Activated CD8-positive, alpha-beta T cell treated with anti-CD3 and anti-CD28 coated beads for 36 hours (primary cell): ENCODE measurements at places on chromosomes 1 and 21.
A peak's percentile ranks its signal among the peaks of the same experiment; 100 is the strongest.

GRCh38 chr1:236541710-236542109 is 17.9 kb downstream of the LGALS8 start:
- no peak for DNase-seq

DNA sequence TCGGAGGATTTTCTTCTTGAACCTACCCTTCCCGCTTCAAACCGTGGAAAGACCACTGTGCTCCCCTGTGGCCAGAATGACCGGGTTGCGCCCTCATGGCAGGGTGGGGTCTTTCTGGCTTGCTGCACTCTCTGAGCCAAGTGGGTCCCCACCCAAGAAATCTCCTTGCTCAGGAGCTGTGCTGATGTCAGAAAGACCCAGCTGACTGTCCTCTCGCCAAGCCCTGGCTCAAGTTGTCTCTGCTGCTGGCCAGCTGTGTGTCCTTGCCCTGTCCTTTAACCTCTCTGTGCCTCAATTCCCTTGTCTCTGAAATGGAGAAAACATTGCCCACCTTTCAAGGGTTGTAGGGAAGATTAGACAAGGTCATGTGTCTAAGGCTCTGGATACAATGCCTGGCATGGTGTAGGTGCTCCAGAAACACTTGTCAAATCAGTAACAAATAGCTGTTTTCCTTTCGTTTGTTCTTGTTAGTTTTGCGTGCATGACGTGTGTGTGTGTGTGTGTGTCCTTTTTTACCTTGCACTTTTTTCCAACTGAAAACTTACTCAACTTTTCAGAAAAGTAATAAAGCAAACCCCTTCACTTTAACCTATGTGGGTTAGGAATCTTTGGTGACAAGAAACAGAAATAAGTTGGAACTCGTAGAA is 41.1 kb upstream of the RPL11 start:
- no peak for DNase-seq

DNA sequence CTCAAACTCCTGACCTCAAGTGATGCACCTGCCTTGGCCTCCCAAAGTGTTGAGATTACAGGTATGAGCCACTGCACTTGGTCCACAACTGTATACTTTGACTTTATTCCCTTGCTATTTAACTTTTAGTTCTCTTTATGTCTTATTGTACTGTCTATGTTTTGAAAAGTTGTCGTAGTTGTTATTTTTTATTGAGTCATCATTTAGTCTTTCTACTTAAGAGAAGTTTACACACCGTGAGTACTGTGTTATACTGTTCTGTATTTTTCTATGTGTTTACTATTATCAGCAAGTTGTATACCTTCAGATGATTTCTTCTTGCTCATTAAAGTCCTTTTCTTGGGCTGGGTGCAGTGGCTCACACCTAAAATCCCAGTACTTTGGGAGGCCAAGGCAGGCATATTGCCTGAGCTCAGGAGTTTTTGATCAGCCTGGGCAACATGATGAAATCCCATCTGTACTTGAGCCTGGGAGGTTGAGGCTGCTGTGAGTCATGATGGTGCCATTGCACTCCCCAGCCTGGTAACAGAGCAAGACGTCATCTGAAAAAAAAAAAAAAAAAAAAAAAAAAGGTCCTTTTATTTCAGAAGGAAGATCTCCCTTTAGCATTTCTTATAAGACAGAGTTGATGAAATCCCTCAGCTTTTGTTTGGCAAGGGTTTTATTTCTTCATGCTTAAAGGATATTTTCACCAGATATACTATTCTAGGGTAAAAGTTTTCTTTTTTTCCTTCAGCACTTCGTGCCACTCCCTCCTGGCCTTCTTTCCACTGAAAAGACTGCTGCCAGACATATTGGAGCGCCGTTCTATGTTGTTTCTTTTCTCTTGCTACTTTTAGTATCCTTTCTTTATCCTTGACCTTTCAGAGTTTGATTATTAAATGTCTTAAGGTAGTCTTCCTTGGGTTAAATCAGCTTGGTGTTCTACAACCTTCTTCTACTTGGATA is 47.6 kb downstream of the TNFSF18 start:
- DNase-seq: no peak

GRCh38 chr1:98119796-98120195 is 199.0 kb upstream of the DPYD start:
- no peak for DNase-seq

DNA sequence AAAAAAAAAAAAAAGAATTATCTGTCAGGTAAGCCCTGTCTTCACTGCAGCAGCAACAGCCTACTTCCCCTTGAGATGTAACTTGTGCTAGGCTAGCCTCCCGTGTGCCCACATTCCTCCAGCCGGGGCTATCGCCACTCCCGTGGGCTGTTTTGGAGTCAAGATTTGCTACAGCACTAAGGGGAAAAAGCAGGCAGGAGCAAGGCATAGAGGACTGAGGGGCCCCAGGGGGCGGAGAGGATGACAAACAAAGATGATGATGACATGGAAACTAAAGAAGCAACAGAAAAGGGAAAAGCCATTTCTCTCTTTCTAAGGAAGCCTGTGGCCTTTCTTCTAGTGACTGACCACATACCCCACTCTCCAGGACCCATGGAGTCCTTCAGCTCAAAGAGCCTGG is 1.9 kb downstream of the TNFAIP8L2 start:
- peak; percentile 88 for DNase-seq

GRCh38 chr1:204613636-204614035 is 71.9 kb downstream of the LRRN2 start:
- DNase-seq: no peak

DNA sequence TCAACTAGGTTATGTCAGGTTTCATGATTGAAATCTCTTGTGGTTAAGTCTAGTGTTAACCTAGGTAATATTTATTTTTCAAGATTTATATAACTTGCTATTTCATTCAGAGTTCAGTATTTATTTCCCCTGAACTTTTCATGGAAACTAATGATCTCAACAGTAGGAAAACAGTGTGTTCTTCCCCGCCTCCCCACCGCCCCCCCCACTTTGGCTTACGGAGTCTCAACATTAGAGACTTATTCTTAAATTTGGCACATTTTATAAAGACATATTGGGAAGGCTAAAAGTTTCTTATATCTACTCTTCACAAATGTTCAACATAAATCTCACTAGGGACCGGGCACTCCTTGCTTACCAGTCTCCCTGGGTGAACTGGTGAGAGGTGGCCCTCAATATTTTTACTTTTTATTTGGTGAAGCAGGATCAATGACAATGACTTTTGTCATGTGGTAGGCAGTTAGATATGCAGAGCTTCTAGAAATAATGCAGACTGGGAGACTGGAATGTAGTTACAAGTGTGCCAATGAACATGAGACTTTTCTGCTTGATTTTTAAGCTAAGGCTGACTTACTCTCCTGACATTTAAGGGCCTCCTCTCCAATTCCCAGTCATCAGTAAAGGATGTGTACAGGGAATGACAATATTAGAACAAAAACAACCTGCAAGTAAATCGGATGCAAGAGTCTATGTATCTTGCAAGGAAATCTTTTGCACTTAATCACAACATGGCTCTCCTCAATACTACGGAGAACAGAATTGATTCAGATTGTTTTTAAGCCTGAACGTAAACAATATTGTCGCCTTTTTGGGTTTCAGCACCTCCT is 1.7 kb upstream of the MAN1A2 start:
- no peak for DNase-seq

DNA sequence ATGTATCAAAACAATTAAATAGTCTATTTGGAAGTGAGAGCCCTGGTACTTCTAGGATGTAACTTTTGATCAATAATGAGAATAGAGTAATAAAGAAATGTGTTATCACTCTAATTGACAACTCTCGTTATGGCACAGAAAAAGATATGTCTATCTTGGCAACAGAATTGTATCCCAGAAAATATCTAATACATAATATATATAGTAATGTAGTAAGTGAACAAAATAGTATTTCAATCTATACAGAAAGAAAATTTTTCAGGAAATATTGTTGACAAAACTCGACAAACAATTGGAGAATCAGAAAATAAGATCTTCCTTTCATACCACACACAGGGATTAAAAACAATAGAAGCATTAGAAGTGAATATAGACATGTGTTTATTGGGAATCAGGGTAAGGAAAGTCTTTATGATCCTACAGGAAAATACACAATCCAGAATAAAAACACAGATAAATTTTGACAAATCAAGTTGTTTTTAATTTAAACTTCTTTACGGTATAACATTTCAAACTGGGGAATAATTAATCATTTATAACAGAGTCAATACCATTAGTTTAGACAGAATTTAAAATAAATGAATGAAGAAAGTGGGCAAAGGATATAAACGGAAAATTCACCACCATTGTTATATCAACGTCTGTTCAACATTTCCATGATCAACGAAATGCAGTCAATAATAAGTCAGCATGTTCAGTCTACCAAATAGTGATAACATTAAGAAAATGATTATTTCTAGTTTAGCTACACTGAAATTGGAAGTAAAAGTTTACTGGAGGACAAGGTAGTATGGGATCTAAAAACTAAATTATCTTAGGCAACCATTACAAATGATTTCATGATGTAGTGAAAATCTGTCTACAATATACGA is 1526.5 kb upstream of the TPTE start:
- no peak for DNase-seq

GRCh38 chr1:25989440-25990234 is 8.2 kb downstream of the PAFAH2 start:
- DNase-seq: no peak

DNA sequence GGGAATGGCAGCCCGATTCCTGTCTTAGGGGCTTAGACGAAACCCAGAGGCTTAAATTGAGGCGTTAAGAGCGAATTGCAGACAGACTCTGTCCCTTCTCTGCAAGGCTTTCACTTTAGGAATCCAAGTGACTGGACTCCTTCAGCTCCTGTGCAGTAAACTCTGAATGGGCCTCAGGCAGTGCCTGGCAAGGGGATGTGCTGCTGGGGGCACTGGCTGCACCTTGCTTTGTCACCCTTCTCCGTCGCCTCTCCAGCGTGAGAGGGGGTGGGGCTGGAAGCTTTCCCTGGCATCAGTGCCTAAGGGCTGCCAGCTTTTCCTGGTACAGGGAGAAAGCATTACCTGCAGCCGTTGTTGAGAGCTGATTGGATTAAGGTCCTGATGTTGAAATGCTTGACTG is 39.9 kb upstream of the NFASC start:
- no peak for DNase-seq

DNA sequence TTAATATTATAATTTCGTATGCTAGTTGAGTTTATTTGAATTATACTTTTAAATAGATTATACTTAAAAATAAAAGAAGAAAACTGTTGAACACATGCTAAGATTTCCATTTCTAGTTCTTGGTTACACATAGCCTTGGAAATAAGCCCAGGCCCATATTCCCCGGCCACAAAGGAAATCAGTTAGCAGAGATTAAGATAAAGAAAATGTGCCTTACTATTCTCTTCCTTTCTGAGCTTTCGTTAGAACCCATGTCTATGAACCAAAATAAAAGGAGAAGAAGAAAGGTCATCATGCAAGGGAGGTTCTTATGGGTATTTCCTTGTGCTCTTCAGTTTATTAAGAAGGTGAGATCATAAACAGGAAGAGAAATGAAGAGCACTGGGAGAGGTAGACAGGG is 32.3 kb upstream of the CRP start:
- DNase-seq: no peak

- no peak for DNase-seq
Measured at GRCh38 chr21:45265721-45266517, 21.8 kb downstream of the POFUT2 start.

- DNase-seq: no peak
Measured at GRCh38 chr1:173280899-173281660, 73.9 kb upstream of the TNFSF4 start.

GRCh38 chr1:38603907-38604306 is 255.7 kb downstream of the RRAGC start:
- DNase-seq: no peak

DNA sequence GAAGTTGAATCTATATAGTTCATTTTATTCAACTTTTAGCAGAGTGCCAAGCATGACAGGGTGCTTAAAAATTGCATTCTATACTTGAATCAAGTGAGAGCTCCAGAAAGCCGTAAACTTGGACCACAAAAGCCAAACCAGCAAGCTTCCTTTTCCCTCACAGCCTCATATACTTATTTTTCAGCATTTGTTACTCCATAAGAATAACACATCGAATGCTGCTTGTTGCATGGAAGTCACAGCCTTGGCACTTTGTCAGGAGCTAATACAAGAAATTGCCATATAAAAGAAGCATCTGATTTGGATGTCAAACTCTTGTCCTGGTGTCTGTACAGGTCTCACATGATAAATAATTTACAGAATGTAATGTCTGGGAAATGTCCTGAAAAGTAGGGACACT is 87.4 kb downstream of the PLXNA2 start:
- no peak for DNase-seq
